ENCODE measurements at places on chromosomes 2 and 18.

GRCh38 chr2:230324503-230324902 lies 2.5 kb upstream of the SP140L start:
- no peak for DNase-seq

DNA sequence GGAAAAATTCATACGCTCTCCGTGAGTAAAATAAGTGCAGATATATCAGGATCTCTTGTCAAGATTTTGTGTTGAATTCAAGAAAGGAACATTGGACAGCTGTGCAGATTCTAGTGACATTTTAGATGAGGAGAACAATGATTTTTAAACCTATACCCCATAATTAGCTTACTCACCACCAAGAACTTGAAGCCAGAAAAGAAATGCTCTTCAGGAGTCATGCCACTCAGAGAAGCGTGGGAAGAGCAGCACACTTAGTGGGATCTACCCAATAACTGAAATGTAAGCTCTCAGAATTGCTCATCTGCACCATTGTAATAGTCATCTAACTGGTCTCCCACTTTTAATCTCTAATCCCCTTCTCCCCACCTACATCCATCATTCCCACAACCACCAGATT lies 9.2 kb upstream of the ERMN start:
- no peak for DNase-seq

- DNase-seq: no peak
Measured at GRCh38 chr2:118265873-118266455, 177.7 kb downstream of the INSIG2 start.

GRCh38 chr2:137185378-137186078 lies 420.2 kb downstream of the THSD7B start:
- DNase-seq: no peak

GRCh38 chr18:76379226-76380126 lies 115.6 kb downstream of the ZNF516 start:
- DNase-seq: no peak

GRCh38 chr18:78790960-78791359 lies 188.7 kb upstream of the SALL3 start:
- no peak for DNase-seq

- DNase-seq: no peak
Measured at GRCh38 chr18:11091746-11092145, 57.6 kb downstream of the PIEZO2 start.

GRCh38 chr2:190578158-190579057 lies 43.9 kb upstream of the NEMP2 start:
- peak; percentile 2 for DNase-seq

GRCh38 chr2:203786549-203787351 lies 80.3 kb downstream of the CD28 start:
- no peak for DNase-seq

DNA sequence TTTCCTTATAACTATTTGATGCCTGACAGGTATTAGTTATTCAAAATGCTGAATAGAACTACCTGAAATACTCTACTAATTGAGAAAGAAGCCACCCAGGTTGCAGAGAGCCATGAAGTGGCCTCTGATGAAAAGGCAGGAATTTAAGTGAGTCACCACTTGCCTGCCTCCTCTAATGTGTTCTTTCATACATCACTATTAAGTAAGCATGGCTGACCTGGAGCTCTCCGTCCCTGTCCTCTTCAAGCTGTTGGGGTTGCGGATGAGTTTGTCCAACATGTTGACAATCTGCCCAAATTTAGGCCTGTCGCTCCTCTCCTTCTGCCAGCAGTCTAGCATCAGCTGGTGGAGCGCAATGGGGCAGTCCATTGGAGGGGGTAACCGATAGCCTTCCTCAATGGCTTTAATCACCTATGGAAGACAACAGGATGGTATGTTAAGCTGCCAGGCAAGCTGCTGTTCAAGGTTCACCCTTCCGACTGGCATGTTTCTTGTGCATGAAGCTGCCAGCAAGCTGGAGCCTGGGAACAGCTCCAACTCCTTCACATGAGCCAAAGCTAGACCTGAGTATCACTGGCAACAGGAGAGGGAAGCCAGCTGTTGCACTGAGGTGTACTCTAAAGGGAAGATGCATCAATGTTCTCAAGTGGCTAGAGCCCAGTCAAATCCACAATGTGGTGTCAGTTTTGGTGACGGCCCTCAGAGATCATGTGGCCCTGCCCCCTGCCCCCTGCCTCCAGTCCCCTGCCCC lies 142.2 kb downstream of the EPHA4 start:
- DNase-seq: no peak

- DNase-seq: no peak
Measured at GRCh38 chr2:10489842-10490555, 41.9 kb upstream of the ODC1 start.

DNA sequence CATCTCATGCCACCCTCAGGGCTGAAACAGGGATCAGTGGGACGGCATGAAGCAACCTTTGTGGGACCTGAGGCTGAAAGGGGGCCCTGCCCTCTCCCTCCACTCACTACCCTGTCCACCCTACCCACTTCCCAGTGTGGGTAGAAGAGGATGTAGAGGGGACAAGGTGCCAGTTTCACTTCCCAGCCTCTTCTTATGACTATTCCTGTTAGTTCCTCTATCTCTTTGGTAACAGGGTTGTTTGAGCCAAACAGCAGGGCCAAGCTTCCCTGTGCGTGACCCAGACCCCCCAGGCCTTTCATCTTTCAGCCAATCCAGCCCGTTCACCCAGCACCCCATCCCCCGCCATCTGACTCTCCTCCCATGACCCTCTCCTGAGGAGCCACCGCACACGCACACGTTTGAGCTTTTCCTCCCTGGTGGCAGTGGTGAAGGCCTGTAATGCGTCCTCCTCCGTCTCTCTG lies 82.3 kb downstream of the STPG4 start:
- no peak for DNase-seq

DNA sequence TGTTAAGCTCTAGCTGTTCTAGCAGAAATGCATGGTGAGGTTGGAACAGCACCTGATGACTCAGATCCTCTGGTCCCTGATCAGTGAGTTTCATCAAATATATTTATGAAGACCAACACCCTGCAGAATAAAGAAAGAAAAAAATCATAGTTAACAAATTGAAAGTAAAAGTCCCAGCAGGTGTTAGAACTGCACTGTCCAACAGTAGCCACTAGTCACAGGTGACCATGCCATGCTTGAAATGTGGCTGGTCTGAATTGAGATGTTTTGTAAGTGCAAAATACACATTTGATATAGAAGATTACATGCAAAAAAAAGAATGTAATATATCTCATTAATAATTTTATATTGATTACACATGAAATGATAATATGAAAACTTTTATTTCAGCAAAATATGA lies 1010.7 kb upstream of the ZEB2 start:
- no peak for DNase-seq

DNA sequence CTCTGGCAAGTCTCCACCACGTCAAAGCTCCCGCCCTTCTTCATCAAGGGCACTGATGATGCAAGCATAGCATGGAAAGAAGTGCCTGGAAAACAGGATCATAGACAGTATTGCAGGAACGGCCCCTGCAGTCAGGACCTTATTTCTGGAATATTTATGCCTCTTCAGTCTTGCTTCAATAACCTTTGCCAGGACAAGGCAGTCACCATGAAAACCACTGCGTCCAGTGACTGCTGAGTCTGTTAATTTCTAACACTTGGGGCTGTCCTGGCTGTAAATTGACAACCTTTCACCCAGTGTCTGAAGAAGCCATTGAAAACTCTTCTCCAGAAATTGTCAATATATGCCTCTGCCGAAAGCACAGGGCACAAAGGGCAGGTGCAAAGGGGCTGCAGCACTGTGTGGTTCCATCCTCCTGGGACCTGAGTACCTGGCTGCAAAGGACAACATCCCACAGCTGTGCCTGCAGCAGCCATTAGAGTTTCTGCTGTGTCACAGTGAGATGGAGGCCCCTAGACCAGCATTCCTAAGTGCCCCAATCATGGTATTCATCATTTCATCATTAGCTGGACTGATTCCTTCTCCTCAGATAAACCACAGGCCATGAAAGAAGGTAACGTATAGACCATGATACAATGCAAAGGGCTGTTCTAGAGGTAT lies 819.6 kb downstream of the RNF144A start:
- no peak for DNase-seq

- DNase-seq: no peak
Measured at GRCh38 chr2:61726456-61727209, 127.2 kb downstream of the FAM161A start.

- no peak for DNase-seq
Measured at GRCh38 chr2:219638948-219639755, 11.7 kb downstream of the SLC4A3 start.

DNA sequence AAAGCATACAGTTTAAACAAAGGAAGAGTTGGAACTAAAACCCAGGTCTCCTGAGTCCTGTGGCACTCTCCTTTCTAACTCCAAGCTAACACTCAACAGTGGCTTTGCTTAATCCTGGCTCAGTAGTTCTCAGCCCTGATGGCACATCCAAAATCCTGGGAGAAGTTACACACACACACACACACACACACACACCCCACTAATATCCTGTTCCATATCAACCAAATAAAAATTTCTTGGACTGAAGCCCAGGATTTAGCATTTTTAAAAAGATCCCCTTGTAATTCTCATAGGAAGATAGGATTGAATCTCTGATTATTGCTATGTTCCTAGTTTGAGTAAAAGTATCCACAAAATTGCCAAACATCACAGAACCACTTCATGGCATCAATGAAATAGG lies 136.1 kb upstream of the RIOK3 start:
- DNase-seq: no peak

GRCh38 chr18:30359521-30359920 lies 683.0 kb downstream of the DSC3 start:
- DNase-seq: no peak

DNA sequence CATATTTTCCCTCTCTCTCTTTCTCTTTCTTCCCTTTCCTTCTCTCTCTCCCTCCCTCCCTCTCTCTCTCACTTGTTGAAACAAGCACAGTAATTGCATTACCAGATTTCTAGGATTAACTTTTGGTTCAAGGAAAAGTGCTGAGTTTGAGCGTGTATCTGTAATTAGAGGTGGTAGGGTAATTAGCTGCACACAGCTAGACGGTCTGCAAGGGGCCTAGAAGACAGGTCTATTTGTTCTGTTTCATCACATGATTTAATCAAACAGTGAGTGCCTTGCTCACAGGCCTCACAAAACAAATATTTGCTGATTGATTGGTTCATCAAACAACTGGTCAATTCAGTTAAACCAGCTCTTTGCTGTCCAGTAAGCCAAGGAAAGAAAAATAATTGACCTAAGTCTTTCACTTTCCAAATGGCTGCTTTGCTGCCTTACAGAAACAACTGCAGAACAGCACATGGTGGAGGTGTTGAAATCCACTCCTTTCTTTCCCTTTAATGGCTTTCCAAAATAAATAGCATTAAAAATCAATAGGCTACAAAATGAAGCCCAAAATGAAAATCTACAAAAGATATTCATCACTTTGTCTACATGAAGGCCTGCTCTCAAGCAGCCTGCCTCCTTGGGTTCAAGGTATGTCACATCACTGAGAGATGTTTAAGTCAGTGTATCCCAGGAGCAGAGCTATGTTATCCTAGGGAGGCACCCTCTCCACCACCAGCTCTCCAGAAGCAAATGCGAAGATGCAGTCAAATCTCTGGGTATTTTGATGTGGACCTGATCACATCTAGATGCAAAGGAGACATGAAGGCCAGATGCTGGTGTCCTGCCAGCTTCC lies 264.4 kb upstream of the SIX2 start:
- DNase-seq: no peak

DNA sequence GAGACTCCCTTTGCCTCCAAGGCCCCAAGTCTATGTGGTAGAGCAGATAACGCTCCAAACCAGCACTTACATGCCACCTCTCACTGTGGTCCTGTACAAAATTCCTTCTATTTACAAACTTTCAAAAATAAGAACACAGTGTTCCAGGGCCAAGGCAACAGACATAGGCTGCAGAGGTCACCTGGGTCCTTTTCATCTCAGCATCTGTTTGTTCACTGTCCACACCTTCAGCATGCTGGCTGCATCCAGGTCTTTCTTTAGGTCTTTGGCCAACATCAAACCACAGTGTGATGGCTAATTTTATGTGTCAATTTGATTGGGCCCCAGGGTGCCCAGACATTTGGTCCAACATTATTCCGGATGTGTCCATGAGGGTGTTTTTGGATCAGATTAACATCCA lies 20.0 kb upstream of the INO80C start:
- no peak for DNase-seq

GRCh38 chr2:146246736-146247523 lies 1597.9 kb upstream of the ACVR2A start:
- DNase-seq: no peak

DNA sequence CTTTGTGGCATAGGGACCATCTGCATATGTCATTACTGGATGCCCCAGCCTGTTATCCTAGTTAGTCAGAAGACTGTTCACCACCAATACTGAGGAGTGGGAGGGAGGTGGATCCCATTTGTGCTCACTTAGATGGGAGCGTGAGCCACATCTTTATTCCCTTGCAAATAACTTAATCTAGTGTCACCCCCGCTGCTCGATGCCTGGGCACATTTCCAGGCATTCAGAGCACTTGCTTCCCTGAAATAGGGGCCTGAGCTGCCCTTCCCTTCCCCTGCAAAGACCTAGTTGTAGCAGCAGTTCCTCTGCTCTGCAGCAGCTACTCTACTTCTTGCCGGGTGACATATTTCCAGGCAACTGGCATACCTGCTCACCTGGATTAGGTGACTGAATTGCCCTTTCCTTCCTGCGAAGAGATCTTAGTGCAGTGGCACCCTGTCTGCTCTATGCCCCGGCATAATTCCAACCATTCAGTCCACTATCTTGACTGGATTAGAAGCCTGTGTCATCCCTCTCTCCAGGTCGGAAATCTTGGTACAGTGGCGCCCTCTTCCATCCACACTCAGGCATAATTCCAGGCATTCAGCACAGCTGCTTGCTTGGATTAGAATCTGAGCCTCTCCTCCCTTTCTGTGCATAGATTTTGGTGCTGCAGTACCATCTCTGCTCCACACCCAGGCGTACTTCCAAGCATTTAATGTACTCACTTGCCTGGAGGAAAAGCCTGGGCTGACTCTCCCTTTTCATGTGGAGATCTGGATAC lies 1389.1 kb upstream of the TMEFF2 start:
- no peak for DNase-seq

GRCh38 chr2:60558536-60558935 lies 5.1 kb upstream of the BCL11A start:
- no peak for DNase-seq

DNA sequence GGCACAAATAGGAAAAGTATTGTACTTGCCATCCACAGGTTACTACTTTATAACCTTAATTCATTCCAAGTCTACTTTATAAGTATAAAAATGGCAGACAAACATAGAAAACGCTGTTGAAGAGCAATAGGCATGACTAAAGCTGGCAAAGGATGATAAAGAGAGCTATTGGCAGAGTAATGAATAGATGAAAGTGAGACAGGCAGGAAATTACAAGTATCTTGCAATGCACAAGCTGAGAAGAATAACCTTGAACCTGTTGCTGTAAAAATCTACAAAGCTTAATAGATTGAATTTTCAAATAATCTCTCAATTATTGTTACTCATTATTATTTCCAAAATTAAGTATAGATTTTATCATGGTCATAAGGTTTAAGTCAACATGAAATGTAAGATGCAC lies 8.8 kb downstream of the PELI1 start:
- no peak for DNase-seq

GRCh38 chr2:165796129-165796528 lies 2.1 kb upstream of the GALNT3 start:
- no peak for DNase-seq

Measured in stimulated activated CD8-positive, alpha-beta memory T cell treated with anti-CD3 and anti-CD28 coated beads, Interleukin-4, amount 100 ng/mL, for 4 hours (primary cell).